Skin of body (tissue), 3 donors: ENCODE measurements at places on chromosomes 2 and 18.

DNA sequence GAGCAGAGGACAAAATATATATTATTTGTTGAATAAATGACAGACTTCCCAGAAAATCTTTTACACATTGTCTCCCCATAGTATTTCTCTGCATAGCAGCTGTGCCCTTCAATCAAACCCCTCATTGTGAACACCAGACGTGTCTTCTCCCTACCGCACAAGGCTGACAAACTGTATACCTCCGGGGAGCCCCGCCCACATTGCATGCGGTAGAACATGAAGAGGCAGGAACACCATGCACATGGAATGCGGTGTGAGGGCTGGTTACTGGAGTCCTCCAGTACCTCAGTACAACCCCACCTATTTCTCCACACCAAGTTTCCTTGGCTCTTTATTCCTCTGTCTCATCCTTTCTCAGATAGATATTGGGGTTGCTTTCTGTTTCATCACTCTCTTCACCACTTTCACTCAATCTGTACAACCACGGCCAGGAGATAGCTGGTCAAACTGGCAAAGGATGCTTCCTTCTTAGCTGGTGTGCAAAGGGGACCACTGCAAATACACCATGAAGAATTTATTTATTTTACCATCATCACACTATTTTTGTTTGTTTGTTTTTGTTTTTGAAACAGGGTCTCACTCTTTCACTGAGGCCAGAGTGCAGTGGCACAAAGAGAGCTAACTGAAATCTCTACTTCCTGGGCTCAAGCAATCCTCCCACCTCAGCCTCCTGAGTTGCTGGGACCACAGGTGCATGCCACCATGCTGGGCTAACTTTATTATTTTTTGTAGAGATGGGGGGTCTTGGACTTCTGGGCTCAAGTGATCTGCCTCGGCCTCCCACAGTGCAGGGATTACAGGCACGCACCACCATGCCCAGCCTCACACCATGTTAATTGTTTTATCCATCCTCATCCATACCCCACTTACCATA, 2.3 kb upstream of the NBAS start:
- no peak for DNase-seq

GRCh38 chr2:182148344-182148743, 162.7 kb downstream of the PPP1R1C start:
- no peak for DNase-seq

DNA sequence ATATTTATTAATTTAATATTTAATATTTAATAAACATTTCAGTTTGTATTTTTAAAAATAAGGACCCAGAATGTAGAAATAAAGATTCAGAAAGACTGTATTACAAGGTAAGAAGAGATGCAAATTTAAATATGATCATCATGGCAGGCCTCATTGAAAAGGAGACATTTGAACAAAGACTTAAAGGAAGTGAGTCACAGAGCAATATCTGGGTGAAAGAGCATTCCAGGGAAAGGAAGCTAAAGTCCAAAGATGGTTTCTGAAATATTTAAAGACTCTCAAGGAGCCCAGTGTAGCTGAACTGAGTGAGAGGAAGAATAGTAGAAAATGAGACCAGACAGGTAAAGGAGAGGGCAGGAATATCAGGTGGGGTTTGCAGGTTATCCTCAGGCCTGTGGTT, 5.9 kb downstream of the SCYGR4 start:
- DNase-seq: no peak

- DNase-seq: no peak
Observed at GRCh38 chr2:197240421-197241041, 70.0 kb downstream of the ANKRD44 start.

GRCh38 chr2:40877734-40878288, 425.9 kb upstream of the SLC8A1 start:
- no peak for DNase-seq

DNA sequence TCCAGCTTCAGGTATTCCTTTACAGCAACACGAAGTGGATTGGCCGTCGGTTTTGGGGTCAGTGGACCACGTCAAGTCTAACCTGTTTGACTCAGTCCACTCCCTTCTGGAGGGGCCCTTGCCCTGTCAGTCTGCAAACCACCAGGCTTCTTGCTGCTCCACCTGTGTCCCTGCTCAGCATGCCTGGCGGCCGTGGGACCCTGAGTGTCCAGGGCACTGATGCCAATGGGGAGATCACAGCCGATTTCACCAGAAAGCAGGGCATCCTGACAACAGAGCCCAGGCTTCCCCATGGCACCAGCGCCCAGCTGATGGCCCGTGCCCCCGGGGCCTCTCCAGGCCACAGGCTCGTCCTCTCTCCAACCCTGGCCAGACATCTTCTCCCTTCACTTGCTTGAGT, 41.2 kb upstream of the HS6ST1 start:
- DNase-seq: no peak

- no peak for DNase-seq
Observed at GRCh38 chr2:7950035-7950612, 731.7 kb upstream of the ID2 start.

DNA sequence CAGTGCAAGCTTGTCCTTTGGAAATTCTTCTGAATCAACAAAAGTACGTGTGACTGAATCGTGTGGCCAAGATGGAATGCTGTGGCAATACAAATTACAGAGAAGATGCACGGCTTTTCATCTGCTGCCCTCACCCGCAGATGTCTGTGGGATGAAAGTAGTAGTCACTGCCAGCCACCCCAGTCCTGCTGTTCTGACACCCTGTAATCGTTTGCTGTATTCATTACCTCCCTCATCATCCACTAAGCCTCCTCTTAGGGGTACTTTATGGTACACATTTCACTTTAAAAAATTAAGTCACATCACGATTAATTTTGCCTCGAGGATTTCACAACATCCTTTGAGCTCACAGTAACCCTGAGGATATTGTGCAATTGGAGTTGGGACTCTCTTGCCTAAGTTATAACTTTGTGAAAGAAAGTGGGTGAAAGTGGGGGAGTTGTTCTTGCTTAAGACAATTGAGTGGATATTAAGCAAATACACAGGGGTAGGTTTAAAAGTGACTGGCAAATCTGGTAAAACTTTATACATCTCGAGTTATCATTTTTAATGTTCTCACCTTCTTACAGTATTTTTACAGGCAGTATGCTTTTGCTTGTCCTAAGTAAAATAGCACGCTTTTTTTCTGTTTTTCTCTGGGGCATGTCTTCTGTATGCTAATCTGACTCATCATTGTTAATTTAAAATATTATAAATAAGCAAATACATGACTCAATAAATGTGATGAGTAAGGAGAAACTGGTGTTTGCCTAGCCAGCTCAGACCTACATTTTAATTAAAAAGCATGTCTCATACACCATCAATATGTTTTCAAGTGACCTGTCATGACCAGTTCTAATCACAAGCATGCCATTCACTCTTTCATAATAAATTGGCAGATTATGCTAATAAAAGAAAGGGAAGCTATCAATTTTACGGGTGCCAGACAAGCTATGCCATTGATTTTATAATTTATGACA, 680.9 kb downstream of the IRS1 start:
- DNase-seq: peak; percentile 65

DNA sequence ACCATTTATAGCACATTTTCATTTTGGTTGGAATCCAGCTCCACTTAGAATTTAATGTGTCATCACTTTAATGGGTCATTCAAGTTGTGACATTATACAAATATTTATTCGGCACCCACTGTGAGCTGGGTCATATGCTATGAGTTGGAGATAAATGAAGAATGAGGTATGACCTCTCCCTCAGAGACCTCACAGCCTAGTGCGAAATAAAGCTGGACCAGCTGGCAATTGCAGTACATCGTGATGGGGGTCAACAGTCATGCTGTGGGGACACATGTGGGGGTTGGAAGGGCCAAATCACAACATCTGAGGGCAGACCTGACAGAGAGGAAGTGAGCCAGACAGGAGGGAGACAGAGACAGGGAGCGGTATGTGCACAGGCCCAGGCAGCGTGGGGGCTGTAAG, 175.4 kb downstream of the MAIP1 start:
- no peak for DNase-seq

GRCh38 chr2:193561054-193561453, 1366.3 kb upstream of the TMEFF2 start:
- DNase-seq: no peak

DNA sequence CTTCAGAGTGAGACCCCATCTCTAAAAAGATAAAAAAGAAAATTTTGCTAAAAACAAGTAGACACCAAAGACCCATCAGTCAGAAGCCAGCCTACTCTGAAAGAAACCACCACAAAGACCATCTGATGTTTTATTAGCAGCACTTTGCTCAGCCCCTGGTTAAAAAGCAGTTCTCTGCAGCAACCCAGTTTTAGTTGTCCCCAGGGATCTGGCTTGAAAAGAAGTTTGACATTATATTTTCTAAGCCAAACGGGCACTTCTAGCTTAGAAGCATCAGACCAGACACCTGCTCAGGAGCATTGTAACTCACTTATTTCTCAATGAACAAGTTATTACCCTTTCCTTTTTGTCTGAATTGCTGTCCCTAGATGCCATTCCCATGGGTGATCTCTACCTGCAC, 164.2 kb upstream of the ETAA1 start:
- DNase-seq: no peak

GRCh38 chr2:159939946-159940345, 122.5 kb downstream of the PLA2R1 start:
- DNase-seq: no peak

- no peak for DNase-seq
Observed at GRCh38 chr18:68991286-68991685, 193.4 kb downstream of the CCDC102B start.

DNA sequence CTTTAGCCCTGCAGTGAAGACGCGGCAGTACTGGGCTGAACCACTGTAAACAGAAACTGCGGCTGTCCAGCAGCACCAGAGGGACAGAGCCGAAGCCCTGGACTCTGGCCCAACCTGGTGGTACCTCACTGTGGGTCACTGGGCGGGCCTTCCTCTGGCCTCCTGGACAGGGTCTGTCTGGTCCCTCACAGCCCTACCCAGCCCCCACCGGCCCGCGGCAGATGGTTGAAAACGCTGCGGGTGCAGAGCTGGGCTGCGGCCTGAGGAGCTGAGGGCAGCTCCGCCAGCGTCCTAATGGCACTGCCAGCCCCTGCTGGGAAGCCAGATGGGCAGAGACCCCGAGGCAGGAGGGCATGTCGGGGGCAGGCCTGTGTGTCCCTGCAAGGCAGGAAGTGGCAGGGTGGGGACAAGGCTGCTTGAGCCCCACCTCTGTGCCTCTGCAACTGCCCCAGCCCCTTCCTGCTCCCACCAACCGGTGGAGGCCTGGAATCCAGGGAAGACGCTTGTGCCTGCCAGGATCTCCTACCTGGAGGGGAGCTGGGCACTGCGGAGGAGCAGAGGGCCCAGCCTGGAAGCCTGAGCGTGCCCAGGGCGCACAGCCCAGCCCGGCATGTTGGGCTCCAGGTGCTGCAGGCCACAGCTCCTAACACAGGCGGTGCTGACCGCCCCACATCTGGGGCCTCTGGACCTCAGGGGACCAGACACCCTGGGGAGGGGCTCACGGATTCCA, 36.3 kb downstream of the HS6ST1 start:
- no peak for DNase-seq

DNA sequence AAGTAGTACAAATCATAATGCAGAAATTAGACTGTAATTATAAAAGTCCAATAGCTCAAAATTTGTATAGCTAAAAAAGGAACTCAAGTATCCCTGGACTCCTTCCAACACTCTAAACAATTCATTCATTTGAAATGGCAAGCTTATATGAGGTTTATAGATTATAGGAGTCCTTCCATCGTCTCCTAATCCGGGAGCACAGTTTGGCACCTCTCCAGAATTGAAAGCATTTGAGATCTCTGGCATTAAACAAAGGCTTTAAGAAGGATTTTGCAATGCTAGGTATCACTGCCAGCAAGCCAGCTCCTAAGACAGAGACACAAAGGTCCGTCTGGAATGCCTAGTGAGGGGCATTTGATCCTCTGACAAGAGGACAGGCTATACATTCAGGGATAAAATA, 90.9 kb downstream of the ACVR1 start:
- no peak for DNase-seq

- DNase-seq: peak; percentile 63
Observed at GRCh38 chr2:65436824-65437221, 4.4 kb upstream of the SPRED2 start.

DNA sequence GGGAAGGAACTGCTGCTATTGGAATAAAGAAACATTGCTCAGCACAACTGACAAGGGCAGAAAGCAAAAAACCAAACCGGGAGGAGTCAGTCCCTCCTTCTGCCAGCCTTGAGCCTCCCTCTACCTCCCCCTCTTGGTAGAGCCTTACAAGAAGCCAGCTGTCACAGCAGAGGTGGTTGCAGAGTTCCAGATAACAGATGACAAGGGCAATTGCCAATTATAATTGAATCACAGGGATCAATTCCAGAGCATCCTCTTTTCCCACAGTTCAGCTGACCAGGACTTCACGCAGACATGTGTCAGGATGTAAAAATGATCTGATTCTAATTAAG, 548.2 kb upstream of the LRRTM1 start:
- no peak for DNase-seq

- no peak for DNase-seq
Observed at GRCh38 chr2:66334237-66335029, 100.5 kb upstream of the MEIS1 start.

DNA sequence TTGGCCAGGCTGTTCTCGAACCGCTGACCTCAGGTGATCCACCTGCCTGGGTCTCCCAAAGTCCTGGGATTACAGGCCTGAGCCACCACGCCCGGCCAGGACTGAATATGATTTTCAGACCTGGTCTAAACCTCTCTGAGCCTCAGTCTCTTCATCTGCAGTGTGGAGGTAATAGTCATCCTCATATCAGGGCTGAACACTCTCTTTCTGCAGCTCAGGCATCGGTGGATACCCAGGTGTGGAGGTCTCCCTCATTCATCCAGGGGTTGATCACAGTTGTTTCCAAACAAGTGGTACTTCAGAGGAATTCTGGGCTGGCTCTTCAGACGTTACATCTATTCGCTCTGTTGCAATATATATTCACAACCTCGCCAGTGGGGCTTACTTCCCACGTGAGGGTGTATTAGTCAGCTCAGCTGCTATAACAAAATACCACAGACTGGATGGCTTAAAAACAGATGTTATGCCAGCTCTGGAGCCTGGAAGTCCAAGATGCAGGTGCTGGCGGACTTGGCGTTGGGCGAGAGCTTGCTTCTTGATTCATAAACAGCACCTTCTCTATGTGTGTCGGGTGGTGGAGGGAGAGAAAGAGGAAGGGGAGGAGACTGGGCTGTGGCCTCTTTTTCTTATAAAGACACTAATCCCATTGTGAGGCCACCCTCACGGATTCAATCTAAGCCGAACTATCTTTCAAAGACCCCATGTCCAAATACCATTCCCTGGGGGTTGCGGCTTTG, 2.9 kb upstream of the MBP start:
- DNase-seq: no peak

DNA sequence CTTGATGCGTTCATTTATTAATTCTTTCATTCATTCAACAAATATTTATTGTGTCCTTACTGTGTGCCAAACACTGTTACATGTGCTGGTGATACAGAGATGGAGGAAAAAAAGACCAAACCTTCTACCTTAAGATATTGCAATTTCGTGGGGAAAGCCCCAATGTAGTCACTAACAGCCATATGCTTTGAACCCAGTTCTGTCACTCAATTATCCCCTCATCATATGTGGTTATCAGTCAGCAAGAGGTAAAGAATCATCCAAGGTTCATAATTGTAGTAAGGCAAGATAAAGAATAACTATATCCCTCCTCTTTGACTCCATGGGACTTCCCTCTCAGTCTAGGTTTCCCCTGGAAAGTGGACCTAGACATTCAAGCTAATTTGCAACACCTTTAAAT, 1185.6 kb upstream of the CELF4 start:
- no peak for DNase-seq
